NCI-H1436 treated with DMSO at 0.1 percent for 48 hours (cell line): ENCODE measurements at places on chromosomes 1 and 21.
A peak's percentile ranks its signal among the peaks of the same experiment; 100 is the strongest.

- no peak for DNase-seq
Observed at GRCh38 chr1:76287917-76288316, 213.4 kb downstream of the ST6GALNAC3 start.

GRCh38 chr1:72489801-72490200 is 207.5 kb upstream of the NEGR1 start:
- DNase-seq = no peak

- no peak for DNase-seq
Observed at GRCh38 chr1:114003431-114003830, 24.2 kb downstream of the OLFML3 start.

GRCh38 chr1:2468041-2468472 is 8.0 kb upstream of the PLCH2 start:
- DNase-seq = no peak

DNA sequence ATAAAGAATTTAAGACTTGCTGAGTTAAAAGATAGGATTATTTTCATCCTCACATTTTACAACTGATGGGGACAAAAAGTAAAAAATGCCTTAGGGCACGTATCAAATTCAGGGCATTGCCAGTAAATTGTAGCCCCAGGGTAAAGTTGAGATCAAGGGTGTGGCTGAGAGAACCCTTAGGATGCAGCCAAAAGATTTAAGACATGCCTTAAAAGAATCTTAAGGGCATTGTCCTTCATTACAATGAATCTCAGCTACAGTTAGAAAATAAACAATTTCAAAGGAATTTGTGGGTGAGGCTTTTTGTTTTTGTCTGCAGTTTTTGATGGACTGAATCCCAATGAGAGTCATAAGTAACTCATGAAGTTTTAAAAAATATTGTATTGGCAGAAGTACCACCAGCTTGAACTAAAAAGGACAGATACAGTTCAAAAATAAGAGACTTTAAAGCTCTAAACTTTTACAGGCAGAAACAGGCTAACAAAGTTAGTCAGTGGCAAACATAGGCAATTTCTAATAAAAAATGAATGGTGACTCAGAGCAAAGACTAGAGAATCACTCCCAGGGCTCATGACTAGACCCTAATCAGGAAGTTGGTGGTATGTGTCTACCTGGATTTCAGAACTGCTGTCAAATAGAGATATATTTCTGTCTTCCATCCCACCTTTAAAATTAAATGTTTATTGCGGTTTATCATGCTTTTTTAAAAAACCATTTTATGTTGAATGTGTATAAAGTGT is 165.1 kb upstream of the SNX7 start:
- no peak for DNase-seq

DNA sequence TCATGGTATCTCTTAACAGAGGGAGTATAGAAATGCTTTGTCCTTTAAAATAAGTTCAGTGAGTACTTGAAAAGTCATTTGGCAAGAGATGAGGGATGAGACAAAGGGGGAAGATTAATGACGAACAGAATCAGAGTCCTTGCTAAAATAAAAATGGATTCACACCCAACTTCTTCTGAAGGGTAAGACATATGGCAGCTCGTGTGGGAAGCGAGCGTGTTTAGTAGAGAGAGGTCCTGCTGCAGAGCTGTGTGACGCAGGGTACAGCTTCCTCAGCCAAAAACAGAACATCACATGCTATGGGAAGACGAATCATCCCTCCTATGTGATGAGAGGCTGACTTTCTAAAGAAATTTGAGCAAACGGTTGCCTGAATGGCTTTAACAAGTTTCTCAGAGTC is 158.5 kb upstream of the LMO4 start:
- DNase-seq = no peak

DNA sequence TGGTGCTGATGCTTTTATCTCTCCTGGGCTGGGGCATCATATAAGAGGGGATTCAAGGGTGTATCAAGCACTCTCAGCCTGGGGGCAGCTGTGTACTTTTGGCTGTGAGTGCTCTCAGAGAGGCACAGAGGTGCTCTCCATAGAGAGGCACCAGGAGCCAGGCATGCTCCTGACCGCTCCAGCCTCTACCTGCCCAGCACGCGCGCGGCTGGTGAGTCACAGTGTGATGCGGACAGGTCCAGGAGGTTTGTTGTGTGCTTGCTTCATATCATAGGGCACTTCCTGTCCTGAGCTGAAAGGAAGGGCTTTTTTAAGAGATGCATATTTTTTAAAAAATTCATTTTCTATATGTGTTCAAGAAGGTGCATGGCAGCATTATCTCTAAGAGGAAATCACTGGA is 93.6 kb upstream of the BCAR3 start:
- no peak for DNase-seq

DNA sequence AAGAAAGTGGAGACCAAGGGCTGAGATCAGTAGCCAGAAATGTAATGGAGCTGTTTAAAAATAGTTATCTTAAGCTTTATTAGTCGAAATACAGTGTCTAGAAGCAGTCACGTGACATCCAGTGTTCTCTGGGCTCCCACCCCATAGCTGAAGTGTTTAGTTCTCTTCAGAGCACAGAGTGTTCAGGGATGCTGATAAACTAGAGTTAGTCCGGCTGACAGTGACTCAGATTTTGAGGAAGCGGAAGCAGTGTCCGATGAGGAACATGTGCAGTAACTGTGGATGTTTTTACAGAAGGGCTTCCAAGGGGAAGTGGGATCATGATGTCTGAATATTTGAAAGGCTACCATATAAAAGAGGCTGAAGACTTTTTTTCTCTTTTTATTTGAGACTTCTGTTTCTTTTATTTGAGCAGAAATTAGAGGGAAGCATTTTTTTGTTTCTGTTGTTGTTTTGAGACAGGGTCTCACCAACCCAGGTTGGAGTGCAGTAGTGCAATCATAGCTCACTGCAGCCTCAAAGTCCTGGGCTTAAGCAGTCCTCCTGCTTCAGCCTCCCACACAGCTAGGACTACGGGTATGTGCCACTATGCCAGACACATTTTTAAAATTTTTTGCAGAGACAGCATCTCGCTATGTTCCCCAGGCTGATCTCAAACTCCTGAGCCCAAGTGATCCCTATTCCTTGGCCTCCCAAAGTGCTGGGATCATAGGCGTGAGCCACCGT is 124.2 kb downstream of the GALNT2 start:
- DNase-seq = no peak

GRCh38 chr1:20837554-20838192 is 50.6 kb upstream of the HP1BP3 start:
- no peak for DNase-seq

GRCh38 chr1:218983848-218984247 is 189.8 kb upstream of the LYPLAL1 start:
- DNase-seq = no peak

DNA sequence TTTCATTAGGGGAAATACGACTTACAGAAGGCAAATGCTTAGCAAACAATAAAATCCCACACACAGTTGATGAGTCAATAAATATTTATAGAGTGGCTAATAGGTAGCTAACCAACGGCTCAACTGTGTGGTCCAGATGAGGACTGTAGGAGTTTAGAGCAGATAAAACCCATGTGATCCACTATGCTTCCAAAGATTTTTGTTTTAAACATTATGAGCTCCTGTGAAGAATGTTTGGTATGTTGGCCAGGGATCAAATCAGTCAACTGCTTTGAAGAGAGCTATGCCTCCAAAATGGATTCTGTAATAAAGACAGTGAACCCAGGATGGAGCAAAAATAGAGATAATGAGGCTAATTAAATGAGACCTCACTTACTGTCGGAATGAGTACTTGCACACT is 72.3 kb upstream of the COL11A1 start:
- no peak for DNase-seq

DNA sequence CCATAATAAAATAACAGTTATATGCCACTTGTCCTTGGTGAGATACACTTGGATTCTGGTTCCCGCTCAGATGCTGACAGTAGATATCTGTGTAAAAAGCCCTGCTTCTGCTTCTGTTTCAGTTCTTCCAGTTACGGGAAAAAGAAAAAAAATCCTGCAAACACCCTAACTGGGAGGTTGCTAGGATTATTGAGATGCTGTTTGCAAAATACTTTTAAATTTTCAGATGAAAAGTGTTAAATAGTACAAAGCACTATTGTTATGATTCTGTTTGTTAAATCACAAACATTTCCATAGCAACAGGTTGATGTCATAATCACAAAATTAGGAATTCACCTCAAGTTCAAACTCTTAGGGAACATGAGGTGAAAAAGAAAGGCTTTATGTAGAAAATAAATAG is 232.3 kb downstream of the HMCN1 start:
- DNase-seq = no peak

DNA sequence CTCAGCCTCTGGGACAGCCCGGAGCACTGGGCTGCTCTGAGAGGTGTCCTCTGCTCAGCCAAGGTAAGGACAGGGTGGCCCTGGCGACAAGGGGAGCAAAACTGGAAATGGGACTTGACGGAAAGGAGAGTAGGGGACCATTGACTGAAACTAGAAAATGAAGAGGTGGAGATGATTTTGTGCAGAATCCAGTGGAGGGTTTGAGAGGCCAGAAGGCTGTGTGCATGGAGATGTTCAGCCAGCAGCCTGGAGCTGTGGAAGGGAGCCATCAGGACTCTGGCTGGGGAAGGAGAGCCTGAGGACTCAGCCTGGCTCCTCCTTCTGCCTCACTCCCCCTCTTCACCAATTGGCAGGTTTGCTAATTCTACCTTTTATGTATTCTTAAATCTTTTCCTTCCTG is 114.2 kb downstream of the EDEM3 start:
- no peak for DNase-seq

DNA sequence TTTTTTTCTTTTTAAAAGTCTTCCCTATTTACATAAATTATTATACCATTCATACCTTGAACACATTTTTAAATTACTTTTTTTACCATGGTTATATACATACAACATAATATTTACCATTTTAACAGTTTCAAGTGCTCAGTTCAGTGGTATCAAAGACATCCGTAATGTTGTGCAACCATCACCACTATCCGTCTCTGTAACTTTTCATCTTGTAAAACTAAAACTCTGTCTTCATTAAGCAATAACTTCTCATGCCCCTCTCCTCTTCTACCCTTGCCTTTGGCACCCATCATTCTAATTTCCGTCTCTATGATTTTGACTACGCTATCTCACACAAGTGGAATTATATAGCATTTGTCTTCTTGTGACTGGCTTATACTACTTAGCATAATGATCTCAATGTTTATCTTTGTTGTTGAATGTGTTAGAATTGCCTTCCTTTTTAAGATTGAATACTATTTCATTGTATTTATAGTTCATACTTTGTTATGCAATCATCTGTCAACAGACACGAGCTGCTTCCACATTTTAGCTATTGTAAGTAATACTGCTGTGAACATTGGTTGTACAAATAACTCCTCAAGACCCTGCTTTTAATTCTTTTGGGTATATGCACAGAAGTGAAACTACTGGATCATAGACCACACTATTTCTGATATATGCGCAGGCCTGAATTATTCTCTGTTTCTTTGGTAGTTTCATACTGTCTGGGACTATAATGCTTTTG is 689.5 kb upstream of the NCAM2 start:
- no peak for DNase-seq

GRCh38 chr21:43588957-43589356 is 70.3 kb downstream of the HSF2BP start:
- DNase-seq = no peak

DNA sequence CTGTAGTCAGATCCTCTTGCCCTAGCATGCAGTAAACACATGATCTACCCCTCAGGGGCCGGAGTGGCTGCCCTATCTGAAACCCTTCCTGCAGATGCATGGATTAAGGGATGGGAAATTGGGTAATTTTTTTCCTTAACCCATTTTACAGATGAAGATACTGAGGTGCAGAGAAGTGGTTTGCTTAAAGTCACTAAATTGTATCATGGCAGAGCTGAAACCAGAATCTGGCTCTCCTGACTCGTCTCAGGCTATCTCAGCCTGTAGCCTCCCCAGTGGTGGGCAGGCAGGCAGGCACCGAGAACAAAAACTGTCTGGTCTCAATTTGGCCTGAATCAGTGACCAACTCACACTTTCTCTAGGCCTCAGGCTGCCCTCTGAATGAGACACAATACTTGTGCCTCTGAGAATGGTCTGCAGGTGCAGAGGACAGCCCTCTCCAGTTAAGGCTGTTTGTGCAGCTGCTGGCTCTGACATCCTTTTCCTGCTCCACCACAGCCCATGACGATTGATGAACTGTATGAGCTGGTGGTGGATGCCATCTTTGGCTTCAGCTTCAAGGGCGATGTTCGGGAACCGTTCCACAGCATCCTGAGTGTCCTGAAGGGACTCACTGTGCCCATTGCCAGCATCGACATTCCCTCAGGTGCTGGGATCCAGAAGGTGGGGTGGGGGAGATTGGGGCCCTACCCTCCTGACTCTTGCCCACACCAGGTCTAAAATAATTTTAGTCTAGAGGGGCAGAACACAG is 1.5 kb downstream of the NAXE start:
- no peak for DNase-seq

GRCh38 chr1:224061436-224061835 is 52.5 kb upstream of the FBXO28 start:
- DNase-seq = no peak

DNA sequence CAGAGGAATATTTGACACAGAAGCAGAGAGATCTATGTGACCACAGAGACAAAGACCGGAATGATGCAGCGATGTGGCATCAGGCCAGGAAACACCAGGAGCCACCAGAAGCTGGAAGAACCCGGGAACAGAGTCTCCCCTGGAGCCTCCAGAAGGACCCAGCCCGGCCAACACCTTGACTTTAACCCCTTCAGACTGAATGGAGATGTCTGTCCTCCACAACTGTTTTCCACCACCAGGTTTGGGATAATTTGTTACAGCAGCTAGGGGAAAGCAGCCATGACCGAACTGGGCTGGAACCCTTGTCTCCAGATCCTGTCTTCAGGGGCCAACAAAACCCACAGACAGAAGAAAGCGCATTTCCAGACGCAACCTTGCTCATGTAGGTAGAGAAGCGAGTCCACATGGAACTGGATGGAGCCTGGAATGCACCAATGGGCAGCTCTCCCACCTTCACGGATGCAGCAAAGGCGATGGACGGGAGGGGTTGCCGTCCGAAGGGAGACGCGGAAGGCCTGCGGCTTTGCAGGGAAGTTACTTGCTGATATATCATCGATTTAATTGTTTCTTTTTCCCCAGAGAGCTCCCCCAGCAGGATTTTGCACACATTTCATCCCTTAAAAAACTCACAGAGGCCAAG is 396.6 kb downstream of the NPHP4 start:
- no peak for DNase-seq

GRCh38 chr1:32200226-32201010 is at the start of gene CCDC28B:
TSS of gene CCDC28B (plus strand) at chr1:32200595. CDS start at chr1:32201936, 1,341 bp downstream.
- peak; percentile 31 for DNase-seq

DNA sequence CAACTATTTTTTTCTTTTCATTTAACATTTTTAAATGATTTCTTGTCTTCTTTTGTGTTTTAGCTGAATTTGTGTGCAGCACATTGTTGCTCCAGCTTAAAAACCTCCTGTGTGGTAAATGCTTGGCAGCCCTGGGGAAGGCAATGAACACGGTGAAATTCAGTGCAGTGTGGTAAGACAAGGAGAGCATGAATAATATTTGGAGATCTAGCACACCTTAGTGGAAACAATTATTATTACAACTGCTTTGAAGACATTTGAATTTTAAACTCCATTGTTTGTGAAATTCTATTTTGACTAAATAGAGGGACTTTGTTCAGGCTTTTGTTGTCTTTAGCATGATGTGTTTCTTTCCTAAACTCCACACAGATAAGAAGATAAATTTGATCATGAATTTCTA is 242.6 kb upstream of the CXADR start:
- peak; percentile 24 for DNase-seq
